ENCODE measurements at places on chromosomes 3 and 15. TPM values are rescaled to one million over a fixed set of nuclear protein-coding genes. Genes with fewer than 3 reads are reported as not detected.

Gene ZCWPW2
- not detected for total RNA-seq

Gene IL17RC
- total RNA-seq = 35.3 TPM

Gene SLC15A2
- total RNA-seq = 0.08 TPM

Gene SPINK8
- not detected for total RNA-seq

Gene ARNT2
- total RNA-seq = 21.2 TPM

Gene FRMD4B
- 25.4 TPM for total RNA-seq

Gene GHSR
- total RNA-seq = not detected

Measured in A375 (cell line).